SW480 (cell line): ENCODE measurements at places on chromosomes 12 and 14.

DNA sequence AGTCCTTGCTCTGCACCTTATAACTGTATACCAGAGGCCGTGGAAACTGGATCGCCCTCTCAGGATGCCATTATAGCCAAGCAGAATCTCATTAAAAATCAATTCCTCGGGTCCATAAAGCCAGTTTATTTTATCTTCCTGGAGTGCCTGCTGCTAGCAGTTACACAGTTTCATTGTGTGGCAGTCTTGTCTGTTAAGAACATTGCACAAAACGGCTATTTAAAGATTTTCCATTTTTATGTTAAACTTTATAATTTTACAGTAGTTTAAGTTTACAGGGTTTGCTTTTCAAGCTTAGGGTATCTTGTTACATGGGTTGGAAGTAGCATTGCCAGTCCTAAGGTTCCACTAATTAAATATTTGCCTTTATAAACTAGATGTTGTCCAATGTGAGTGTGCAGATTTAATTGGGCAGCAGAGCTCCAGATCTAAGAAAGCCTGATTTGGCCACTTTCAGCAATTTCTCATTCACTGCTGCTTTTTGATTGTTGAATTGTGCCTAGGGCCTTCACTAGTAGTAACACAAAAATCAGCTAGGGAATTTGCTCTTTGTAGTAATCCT is 17.0 kb downstream of the TMEM30B start:
- DNase-seq: no peak

DNA sequence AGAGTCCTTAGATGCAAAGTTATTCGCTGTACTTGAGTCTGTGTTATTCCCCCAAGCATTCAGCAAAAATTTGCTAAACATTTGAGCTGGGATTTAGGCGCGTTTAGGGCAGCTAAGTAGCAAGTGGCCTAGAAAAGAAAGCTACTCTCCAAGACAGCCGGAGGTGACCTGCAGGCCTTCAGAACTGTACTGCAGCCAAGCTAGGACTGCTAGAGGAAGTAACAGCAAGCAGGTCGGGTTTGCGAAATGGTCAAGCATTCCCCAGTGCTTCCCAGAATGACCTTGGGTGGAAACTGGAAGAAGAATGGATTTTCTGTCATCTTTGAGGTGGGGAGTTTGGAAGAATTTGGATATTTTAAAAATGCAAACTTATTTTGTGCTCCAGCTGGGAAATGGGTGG is 287.5 kb downstream of the FOXN3 start:
- no peak for DNase-seq

GRCh38 chr12:96720363-96720705 is 186.7 kb upstream of the NEDD1 start:
- DNase-seq: peak; percentile 25

DNA sequence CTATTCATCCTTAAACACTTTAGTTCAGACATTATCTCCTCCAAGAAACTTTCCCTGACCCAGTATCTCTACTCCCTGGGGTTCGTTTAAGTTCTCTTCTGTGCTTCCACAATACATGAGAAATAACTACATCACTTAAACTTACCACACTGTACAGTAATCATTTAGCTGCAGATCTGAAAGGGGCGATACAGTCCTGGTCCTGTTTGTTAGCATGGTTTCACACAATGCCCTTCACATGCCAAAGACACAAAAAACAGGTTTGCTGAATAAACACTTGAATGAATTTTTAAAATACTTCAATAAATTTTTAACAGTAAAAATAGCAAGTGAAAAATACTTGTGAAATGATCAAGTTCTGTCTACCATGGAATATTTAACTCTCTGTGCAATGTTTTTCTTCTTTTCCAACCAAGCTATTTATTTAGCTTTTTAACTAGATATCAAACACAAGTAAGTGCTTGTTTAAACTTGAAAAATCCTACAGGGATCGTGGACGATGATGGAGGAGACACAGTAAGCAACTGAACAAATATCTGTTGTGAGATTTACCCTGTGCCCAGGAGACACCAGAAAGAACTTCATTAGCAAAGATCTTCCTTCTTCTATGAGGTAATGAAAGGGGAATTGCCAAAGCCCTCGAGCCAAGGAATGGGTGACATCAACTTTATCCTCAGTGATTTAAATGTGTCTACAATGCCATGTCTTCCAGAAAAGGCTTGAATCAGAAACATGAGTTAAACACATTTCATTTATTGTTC is 255.6 kb upstream of the GRIP1 start:
- no peak for DNase-seq

- no peak for DNase-seq
These were observed 97.1 kb downstream of the PTPN11 start for GRCh38 chr12:112515868-112516267.

DNA sequence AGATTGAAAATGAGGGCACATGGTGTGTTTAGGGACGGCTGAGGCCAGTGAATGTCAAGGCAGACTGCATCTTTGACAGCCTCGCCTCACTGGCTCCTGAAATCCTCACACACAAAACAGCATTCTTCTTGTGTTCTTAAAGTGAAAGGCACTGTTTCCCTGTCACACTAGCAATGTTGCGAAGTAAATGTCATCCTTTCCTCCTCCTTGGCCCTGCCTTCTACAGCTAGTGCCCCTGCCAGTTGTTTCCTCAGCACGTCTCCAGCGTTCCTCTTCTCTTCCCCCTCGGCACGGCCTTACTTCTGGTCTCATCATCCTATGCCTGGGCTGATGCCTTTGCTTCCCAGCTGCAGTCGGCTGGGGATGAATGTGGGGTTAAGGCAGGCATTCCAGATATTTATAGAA is 129.4 kb upstream of the DNM1L start:
- no peak for DNase-seq

- DNase-seq: peak; percentile 22
These were observed 40.4 kb upstream of the LDHB start for GRCh38 chr12:21697904-21698630.

DNA sequence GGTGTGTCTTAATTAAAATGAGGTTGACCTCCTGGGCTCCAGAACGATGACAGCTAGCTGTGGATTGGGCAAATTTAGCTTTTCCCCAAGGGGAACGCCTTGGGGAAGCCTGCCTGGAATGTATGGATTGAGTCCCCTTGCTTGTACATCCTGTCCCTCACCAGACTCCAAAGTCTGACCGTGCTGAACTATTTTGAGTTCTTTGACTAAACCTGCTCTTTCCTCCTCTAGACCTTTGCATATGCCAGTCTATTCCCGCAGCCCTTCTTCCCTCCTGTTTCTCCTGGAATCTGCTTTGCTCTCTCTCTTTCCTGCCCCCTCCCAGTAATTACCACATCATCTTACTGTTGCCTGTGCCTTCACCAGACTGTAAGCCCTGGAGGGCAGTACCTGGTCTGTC is 11.5 kb upstream of the KDM2B start:
- no peak for DNase-seq

DNA sequence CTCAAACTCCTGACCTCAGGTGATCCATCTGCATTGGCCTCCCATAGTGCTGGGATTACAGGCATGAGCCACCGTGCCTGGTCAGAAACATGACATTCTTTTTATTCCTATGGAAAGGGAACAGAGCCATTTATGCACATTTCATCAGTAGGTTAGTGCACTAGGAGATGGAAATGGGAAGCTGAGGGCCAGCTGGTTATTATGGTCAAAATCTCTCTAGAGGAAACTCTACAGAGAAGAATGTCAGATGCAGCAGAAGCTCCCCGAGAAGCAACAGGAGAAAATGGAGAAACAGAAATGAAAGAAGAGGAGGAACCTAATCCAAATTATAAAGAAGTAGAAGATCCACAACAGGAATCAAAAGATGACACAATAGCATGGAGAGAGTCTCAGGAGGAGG is 2.7 kb downstream of the CFAP251 start:
- no peak for DNase-seq
